ENCODE measurements at places on chromosomes 16 and 17.

DNA sequence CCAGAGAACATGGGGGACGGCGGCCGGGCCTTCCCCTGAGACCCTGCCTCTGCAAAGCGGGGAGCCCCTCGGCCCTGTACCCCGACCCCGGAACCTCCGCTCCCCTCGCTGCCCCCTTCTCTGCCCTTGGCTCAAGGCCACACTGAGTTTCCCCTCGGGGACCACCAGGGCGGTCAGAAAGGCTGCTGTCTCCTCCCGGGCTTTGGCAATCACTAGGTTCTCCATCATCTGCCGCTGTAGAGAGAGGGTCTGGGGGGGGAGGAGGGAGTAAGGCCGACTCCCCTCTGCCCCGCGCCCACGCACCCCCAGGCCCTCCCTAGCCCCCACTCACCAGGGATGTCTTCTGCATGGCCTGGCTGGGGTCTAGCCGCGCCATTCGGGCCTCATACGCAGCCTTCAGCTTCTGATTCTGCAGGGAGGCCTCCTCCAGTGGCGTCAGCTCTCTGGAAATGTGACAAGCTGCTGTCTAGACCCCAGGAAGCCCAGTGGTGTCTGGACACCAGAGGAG is 8.4 kb downstream of the VPS9D1 start:
- DNase-seq: no peak

GRCh38 chr17:49434821-49435670 is 20.4 kb upstream of the PHB1 start:
- DNase-seq: no peak

DNA sequence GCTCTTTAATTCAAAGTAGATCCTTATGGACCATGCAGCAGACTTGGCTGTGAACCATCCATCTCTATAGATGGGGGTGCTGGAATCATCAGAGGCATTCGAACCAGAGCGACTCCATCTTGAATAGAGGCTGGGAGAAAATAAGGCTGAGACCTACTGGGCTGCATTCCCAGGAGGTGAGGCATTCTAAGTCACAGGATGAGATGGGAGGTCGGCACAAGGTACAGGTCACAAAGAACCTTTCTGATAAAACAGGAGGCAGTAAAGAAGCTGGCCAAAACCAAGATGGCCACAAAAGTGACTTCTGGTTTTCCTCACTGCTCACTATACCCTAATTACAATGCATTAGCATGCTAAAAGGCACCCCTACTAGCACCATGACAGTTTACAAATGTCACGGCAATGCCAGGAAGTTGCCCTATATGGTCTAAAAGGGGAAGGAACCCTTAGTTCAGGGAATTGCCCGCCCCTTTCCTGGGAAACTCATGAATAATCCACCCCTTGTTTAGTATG is 89.2 kb upstream of the BRD7 start:
- DNase-seq: no peak

GRCh38 chr17:34521955-34522354 is 57.4 kb upstream of the TMEM132E start:
- DNase-seq: no peak

GRCh38 chr17:48609759-48610281 is 997 bp downstream of the HOXB7 start:
- no peak for DNase-seq

GRCh38 chr16:64808474-64808873 is 313.4 kb downstream of the CDH11 start:
- no peak for DNase-seq

GRCh38 chr16:27678955-27679354 is 129.0 kb downstream of the KATNIP start:
- no peak for DNase-seq

GRCh38 chr16:28096983-28097899 is 33.7 kb upstream of the GSG1L start:
- no peak for DNase-seq

- no peak for DNase-seq
Measured at GRCh38 chr17:17080781-17081180, 38.5 kb downstream of the MPRIP start.

GRCh38 chr16:67727521-67728485 is 8.7 kb upstream of the GFOD2 start:
- no peak for DNase-seq

DNA sequence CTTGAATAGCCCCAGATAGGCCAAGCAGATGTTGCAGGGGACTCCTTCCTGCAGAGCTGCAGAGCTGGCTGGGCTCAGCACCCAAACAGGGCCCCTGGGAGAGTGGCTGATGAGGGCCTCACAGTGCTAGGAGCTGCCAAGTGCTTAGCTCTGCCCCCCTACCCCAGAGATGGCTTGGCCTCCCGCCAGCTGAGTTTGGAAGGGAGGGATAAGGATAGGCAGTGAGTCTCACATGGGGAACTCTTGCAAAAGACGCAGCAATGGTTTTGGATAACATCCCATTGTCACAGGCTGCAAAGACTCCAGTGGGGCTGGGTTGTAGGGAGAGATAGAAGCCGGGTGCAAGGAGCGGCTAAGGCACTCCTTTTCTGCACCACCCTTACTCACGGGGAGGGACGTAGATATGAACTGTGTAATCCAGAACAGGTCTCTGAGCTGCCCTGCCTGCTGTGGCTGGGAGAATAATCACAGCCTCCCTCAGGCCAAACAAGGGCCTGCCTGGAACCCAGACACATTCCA is 52.9 kb upstream of the MAF start:
- no peak for DNase-seq

- no peak for DNase-seq
Measured at GRCh38 chr17:60939318-60939717, 261.7 kb downstream of the BCAS3 start.

- DNase-seq: no peak
Measured at GRCh38 chr16:56211435-56211981, 20.2 kb downstream of the GNAO1 start.
